Activated T-cell treated with anti-CD3 and anti-CD28 coated beads for 24 hours (primary cell): ENCODE measurements at places on chromosomes 5 and 9.

DNA sequence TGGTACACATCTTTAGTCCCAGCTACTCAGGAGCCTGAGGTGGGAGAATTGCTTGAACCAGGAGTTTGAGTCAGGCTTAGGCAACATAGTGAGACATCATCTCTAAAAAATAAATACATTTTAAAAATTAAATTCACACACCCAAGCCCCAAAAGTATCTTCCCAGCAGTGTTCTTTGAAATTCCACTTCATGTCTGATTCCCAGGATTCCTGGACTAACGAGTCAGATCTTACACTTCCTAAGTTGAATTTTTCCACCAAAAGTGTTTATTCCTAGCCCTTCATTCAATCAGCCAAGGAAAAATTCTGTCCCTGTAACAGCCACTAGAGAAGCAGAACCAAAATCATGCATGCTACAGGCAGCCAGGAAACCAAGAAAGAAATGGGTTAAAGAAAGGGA lies 970.9 kb downstream of the EFNA5 start:
- DNase-seq = no peak

GRCh38 chr9:35490910-35491465 lies 1.1 kb downstream of the RUSC2 start:
- no peak for DNase-seq

- no peak for DNase-seq
Measured at GRCh38 chr9:138022121-138022741, 144.6 kb downstream of the CACNA1B start.

DNA sequence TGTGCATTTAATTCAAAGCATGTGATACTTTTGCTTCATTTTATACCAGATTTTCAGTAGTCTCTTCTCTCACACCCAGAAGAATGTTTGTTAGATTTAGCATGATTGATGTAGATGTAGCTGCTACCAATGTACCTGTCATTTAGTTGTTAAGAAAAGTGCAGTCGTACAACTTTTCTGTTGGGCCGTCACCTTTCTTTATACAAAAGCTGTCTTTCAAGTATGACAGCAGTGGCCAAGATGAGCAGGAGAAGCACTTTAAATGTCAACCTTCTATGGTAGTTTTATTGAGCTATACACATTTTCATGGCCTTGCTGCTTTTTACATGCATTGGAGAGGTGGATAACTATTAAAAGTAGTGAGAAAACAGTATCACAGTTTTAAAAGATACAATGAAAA lies 77.7 kb upstream of the PTPRD start:
- no peak for DNase-seq

DNA sequence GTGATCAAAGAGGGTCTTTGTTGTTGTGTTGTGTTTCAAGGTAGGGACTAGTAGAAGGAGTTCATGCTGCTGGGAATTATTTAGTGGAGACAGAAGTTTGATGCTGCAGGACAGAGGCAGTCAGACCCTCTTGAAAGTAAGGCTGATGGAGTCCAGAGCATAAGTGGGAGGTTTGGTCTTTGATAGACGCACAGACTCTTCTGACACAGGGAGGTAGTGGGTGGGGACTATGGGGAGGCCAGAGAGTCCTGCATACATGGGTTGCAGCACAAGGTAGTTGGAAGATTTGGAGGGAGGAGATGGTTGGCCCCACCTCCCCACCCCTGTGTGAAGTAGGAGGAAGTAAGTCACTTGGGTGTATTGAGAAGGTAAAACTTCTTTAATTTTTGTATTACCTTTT lies 2.4 kb upstream of the CCDC112 start:
- no peak for DNase-seq

DNA sequence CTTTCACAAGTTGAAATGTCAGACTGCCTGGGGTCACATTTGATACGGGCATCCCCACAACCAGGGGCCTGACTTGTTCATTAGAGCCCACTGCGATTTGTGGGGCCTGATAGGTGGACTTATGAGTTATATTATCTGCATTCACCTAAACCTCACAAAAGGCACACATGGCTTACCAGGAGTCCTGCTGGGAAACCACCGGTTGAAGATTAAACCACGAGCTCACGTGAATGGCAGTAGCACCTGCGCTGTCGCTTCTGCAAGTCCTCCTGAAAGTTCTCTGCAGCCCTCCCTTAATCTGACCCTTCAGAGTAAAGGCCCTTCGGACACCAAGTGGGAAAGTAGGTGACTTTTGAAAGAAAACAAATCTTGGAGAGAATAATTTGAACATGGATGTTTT lies 68.9 kb downstream of the PPIC start:
- no peak for DNase-seq

GRCh38 chr9:128634651-128635262 lies 21.9 kb downstream of the DYNC2I2 start:
- no peak for DNase-seq

GRCh38 chr5:91042936-91043255 lies 340.2 kb downstream of the ARRDC3 start:
- DNase-seq = no peak

- no peak for DNase-seq
Measured at GRCh38 chr5:158754018-158754514, 345.6 kb downstream of the EBF1 start.

DNA sequence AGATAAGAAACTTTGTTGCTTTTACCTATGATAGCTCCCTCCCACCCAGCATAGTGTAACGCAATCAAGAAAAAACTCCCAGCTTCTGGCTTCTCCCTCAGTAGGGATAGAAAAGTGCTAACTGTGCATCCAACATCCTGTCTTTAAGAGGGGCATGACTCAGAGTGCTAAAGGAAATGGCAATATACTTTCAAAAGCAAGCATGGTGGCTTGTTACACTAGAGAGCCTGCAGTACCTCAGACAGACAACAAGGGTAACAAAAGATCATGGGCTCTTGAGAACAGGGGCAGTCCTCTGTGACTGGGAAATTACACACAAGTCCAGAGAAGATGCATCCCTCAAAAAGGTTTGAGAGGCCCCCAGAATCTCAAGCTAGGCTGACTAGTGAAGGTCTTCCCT lies 37.8 kb downstream of the PRELID2 start:
- no peak for DNase-seq

- no peak for DNase-seq
Measured at GRCh38 chr5:55554585-55555202, 19.9 kb upstream of the PLPP1 start.

DNA sequence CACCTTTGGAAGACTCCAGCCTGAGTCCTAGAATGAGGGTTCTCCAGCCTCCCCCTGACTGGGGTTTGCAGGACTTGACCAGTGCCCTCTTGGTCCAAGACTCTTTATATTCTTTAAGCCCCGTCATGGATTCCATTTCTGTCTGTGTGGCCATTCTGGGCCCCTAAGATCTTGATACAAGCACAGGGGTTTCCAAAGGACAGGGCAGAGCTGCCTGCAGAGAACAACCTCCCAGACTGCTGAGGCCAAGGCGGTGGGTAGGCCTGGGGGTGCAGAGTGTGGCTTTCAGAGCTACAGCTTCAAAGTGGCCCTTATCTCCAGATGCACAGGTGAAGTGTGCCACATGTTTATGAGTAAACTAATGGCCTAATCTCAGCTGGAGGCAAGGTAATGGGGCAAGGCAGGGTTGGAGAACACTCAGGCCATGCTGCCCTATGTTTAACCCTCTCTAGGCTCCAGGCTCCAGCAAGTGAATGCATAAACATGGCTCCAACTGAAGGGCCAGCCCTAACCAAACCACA lies 32.1 kb downstream of the FOXI1 start:
- no peak for DNase-seq

DNA sequence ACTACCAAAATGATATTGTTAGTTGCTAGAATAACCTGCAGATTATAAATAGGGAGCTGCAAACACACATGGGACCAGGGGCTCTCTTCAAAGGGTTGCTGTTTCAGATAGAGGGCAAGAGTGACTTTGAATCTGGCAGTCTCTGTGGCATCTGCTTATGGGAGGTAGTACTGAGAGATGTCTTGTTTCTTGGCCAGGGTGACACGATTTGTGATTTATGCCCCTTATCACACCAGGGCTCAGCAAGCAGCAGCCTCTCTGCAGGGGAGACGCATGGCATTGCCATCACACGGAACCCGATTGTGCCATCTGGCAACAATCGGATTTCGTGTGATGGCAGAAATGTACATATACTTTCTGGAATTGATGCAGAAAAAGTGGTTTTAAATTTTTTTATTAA lies 615.6 kb downstream of the ZNF608 start:
- no peak for DNase-seq

- DNase-seq = no peak
Measured at GRCh38 chr5:159861086-159861485, 55.2 kb upstream of the ADRA1B start.

- DNase-seq = no peak
Measured at GRCh38 chr5:151259931-151260330, 6.9 kb downstream of the GM2A start.

GRCh38 chr5:101390151-101390908 lies 487.2 kb upstream of the ST8SIA4 start:
- DNase-seq = no peak

DNA sequence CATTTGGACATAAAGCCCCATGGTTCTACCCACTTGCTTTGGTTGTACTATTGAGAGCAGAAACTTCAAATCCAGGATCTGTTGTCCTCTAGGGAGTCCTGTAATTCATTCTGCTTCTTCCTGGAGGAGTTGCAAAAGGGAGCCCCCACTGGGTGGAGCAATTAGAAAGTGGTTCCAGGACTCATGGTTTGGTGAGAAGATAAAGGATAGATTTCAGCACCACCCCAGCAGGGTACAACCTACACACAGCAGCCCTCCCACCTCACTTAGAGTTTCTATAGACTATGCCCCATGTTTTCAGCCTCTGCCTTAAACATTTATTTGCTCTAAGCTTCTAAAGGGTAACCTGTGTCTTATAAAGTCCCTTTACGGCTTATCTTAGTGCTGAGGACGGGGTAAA lies 112.6 kb upstream of the ARRDC3 start:
- no peak for DNase-seq

GRCh38 chr9:859251-859650 lies 17.8 kb downstream of the DMRT1 start:
- DNase-seq = no peak

DNA sequence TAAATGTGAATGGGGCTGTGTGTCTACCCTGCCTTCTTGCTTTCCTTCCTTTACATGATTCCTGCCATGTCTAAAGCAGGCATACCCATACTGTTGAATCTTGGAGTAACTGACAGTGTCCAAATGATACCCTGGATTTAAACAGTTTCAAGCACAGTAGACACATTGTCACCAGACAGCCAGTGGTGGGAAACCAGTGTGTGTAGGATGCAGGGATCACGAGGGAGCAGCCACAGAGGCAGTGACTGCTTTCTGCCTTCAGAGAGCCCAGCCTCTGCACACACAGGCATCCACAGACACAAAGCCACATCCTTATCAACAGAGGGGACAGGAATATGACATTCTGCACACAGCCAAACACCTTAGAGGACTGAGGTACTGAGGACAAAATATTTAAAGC lies 184.2 kb upstream of the TBCA start:
- no peak for DNase-seq
